Osteocyte (in vitro differentiated cells): ENCODE measurements at places on chromosomes 2 and 18. TPM values are rescaled to one million over a fixed set of nuclear protein-coding genes. Genes with fewer than 3 reads are reported as not detected.

GRCh38 chr2:178361588-178361987 lies 89.4 kb downstream of the PRKRA start:
- H3K4me1 ChIP-seq = no peaks in the 10 kb centered on the region
- H3K36me3 ChIP-seq = no peaks in the 10 kb centered on the region
- no peaks in the 10 kb centered on the region for H3K27me3 ChIP-seq
- no peak overlapping the region for H3K27ac ChIP-seq

DNA sequence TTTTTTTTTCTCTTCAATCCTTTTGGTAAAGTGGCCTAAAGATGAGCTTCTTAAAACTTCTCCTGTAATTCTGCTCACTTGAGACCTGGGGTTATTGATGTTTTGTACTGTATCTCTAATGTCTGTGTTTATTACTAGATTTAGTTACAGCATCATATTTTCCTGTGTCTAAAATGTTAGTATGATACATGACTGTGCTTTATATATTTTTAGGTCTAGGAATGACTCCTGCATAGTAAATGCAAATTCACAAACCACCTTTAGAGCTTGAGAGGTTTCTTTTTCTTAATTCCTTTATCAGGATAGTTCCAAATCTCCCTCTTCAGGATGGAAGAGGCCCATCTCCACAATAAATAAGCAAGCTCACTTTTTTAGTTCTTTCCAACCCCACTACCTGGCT lies 197.6 kb downstream of the SETBP1 start:
- peaks cover 19% of the 10 kb centered on the region for H3K4me1 ChIP-seq
- H3K36me3 ChIP-seq = peaks cover 53% of the 10 kb centered on the region
- H3K27ac ChIP-seq = no peak overlapping the region

- H3K4me3 ChIP-seq = no peak overlapping the region
- H3K27ac ChIP-seq = no peak overlapping the region
- no peak for DNase-seq
- H3K36me3 ChIP-seq = no peaks in the 10 kb centered on the region
- peaks cover 12% of the 10 kb centered on the region for H3K27me3 ChIP-seq
Observed at GRCh38 chr2:54708584-54709335, 14.7 kb upstream of the EML6 start.

DNA sequence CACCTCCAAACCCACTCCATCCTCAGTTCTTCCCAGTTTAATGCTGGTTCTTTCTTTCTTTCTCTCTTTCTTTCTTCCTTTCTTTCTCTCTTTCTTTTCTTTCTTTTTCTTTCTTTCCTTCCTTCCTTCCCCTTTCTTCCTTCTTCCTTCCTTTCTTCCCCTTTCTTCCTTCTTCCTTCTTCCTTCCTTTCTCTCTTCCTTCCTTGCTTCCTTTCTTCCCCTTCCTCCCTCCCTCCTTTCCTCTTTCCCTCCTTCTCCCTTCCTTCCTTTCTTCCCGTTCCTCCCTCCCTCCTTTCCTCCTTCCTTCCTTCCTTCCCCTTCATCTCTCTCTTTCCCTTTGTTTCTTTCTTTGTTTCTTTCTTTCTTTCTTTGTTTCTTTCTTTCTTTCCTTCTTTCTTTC lies 50.9 kb downstream of the PDCL3 start:
- peaks cover 27% of the 10 kb centered on the region for H3K27me3 ChIP-seq
- no peaks in the 10 kb centered on the region for H3K4me1 ChIP-seq
- no peak overlapping the region for H3K27ac ChIP-seq
- DNase-seq = no peak
- no peaks in the 10 kb centered on the region for H3K36me3 ChIP-seq

Gene UBXN4
- 109 and 118 TPM in 2 replicates for total RNA-seq

Gene TMEM198
- total RNA-seq = 5.3 and 6.7 TPM in 2 replicates

Gene DSG1
- total RNA-seq = not detected in 2 replicates
